ENCODE measurements at places on chromosomes 6 and 20.

- DNase-seq = no peak
These were observed 275.2 kb upstream of the CNR1 start for GRCh38 chr6:88441346-88441745.

GRCh38 chr20:57383447-57384347, 7.5 kb upstream of the RBM38 start:
- no peak for DNase-seq

GRCh38 chr6:35485402-35485877, 11.4 kb downstream of the TEAD3 start:
- DNase-seq = no peak

DNA sequence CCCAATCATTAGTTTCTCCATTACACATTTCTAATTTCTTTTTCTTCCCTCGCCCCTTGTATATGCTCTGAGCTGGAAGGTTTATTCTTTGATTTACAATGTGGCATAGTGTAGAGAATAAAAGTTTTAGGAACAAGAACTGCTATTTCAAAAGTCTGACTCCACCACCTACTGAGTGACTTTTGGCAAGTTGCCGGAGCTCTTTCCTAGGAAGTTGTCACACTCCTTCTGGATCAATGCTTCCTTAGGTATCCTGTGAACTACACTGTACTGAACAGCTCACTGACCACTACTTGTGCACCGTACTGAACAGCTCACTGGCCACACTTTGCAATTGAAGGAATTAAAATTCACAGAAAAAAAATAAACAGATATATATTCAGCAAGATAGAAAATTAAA, 458.2 kb downstream of the FRK start:
- DNase-seq = no peak

DNA sequence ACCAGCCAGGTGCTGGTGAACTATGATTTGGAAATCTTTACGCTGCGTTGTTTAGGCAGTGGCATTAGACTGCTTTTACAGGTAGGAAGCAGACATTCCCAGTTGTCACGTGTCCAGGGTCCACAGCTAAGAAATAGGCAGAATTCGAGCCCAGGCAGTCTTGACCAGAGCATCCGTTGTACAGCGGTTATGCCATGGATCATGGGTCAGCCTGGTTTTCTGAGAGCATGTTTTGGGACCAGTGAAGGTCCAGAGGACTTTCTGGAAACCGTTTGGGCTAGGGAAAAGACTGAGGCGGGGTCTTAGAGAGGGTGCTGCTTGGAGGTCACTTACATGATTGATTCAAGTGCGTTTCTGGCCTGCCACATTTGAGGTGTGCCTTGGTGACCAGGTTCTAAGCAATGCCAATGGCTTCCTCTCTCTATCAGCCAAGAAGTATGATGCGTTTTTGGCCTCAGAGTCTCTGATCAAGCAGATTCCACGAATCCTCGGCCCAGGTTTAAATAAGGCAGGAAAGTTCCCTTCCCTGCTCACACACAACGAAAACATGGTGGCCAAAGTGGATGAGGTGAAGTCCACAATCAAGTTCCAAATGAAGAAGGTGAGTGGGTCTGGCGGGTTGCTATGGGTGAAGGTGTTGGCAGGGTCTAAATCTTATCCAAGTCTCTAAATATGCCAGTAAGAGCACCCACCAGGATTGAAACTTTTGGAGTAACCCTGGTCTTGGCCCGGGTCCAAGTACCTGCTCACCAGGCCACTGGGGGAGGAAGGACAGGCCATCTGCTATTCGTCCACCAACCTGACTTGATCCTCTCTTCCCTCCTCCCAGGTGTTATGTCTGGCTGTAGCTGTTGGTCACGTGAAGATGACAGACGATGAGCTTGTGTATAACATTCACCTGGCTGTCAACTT, 1.8 kb downstream of the RPL10A start:
- DNase-seq = no peak

DNA sequence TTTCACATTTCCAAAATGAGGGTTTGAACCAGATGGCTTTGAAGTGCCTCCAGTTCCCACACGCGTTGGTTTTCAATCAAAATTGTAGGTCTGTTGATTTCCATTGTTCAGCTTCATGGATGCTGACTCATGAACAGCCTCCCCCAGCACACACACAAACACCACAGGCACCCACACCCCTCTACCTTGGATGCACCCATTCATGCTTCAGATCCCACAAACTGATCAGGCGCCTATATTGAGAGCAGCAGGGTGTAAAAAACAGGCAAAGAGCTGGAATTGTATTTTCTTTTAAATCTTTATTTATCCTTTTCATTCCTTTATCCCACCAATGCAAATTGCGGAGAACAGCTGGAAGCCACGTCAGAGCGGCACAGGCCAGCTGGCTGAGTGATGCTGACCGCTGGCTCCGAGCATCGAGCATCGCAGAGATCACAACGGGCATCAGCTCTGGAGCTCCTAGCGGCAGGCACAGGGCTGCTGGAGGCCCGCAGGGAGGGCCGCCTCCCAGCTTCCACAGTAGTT, 29.3 kb upstream of the TBC1D7 start:
- DNase-seq = no peak

GRCh38 chr6:11536795-11537194, 754 bp upstream of the TMEM170B start:
- DNase-seq = no peak

DNA sequence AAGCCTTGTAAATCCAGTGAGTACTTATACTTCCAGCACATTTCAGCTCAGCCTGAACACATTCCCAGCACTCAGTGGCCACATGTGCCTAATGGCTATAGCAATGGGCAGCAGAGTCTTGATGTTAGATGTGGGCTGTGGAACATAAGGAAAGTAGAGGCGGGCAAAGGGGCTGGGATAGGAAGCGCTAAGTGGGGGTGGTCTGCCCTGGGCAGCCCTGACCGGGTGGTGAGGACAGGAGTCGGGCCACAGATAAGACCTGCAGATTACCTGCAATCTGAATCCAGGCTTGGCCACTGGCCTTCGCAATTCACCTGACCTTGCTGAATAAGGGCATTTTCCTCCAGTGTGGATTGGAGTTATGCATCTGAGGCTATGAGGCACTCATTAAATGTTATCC, 11.1 kb upstream of the HMGA1 start:
- no peak for DNase-seq

GRCh38 chr20:276620-277495, 13.7 kb downstream of the C20orf96 start:
- peak; percentile 77 for DNase-seq

GRCh38 chr6:154039231-154039842, at the start of gene OPRM1:
TSS of gene OPRM1 (plus strand) at chr6:154039240. CDS start at chr6:154039545, 305 bp downstream.
- no peak for DNase-seq

- no peak for DNase-seq
These were observed 325.6 kb upstream of the RUNX2 start for GRCh38 chr6:45002390-45003105.

DNA sequence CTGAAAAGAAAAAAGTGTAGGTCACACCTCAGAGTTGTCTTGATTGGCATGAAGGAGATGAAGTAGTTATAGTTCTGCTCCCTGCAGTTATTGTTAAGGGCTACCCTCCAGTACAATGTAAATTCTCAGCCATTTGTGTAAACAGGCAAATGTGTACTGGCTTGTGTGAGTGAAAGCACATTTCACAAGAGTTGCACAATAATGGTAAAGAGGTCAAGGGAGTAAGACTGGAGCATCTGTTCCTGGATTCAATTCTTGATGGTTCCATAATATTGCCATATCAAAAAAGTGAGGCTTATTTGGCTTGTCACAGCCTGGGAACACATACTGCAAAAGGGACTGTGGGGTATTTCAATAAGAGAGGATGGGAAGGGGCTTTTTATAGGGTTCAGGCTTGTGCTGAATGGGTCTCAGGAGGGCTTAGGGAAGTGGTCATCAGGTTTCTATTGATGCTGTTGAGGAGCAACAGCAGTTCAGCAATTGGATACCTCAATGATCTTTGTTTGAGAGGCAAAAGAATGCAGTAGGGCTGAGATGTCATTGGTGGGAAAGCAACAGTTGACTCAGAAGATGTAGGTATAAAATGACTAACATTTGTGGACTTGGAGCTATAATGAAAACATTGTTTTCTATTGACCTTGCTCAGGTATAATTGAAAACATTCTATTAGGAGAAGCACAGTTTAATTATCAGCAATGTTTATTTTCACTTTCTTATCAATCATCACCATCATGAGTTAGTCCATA, 402.6 kb downstream of the BCKDHB start:
- no peak for DNase-seq

DNA sequence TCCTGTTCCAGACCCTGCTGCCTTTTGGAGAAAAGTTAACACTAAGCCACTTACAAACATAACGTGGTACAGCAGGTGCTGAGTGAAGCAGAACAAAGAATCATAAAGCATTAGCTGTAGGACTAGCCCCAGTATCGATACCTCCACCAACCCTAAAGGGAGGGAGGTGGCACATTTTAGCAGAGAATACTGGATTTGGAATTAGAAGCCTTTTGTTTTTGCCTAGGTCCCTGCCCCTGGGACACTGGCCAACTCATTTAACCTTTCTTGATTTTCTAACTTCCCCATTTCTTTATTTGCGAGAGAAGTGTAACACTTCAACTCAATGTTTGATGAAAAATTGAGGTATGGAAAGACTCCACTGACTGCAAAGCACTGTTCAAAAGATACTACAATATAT, 93.5 kb downstream of the B3GAT2 start:
- no peak for DNase-seq

- DNase-seq = no peak
These were observed 21.6 kb downstream of the LY86 start for GRCh38 chr6:6610031-6610591.

- DNase-seq = no peak
These were observed 90.5 kb downstream of the SAMD3 start for GRCh38 chr6:130132286-130132701.

DNA sequence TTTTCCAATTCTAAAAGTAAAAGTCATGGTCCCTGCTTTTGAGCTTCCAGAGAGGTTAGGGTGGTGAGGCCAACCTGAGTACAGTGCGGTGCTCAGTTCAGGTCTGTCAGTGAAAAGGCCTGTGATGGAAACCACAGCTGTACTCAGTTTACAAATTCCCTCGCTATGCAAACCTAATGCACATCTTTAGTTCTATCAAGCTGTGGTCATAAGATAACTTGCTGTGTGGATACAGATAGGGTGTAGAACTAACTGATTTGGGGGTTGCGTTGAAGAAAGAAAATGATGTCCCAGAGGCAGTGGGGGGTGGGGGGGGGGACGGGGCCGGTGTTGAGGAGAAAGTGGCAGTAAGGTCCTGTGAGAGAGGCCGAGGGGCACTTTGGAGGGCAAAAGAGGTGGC, 22.8 kb upstream of the MBOAT1 start:
- DNase-seq = no peak

GRCh38 chr6:5984150-5985089, 22.3 kb downstream of the NRN1 start:
- no peak for DNase-seq

DNA sequence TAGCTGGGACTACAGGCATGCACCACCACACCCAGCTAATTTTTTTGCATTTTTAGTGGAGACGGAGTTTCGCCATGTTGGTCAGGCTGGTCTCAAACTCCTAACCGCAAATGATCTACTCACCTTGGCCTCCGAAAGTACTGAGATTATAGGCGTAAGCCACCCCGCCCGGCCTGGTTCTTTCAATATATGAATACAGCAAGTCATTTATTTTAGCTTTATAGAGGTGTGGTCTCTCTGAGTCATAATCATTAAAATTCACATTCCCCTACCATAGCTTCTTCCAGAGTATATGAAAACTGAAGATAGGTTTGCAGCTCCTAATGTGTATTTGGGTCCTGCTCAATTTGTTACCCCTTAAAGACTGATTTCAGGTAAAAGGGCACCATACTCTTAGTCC, 88.5 kb upstream of the FAM8A1 start:
- no peak for DNase-seq

DNA sequence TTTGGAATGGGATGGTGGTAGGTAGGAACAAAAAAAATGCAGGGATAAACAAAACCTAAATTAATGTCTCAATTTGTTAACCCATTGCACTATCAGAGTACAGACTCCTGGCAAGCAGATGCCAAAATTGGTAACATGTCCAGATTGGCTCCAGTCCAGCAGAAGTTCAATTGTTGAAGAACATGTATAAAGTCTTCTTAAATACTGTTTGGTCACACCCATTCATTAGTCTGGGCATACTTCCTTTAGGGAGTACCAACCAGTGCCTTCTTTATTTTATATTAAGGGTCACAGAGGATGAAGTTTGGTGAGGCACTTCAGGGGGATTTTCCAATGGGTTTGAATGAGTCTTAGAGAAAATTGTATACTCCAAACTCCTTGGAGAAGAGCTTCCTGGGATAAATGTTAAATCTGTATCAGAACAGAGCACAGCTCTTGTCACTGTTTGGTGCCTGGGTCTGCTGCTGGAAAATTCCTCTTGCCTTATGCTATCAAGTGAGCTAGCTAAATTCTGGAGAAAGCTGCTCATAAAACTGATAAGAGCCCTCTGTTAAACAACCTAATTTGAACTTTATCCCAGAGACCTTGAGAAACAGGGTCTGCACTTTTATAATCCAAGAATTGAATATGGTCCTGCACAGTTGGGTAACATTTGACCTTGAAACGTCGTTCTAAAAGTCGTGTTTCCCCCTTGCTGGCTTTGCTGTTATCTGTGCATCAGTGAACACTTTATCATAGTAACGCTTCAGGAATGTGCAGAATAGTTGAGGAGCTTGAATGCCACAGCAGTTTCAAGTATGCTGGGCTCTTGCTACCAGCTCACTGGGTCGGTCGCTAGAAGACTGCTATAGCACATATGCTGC, 334.1 kb upstream of the CITED2 start:
- no peak for DNase-seq

- DNase-seq = peak; percentile 67
These were observed 213.2 kb downstream of the ERMARD start for GRCh38 chr6:169964486-169965180.

GRCh38 chr20:57078116-57078515, 188.3 kb downstream of the BMP7 start:
- no peak for DNase-seq

- no peak for DNase-seq
These were observed 1.7 kb downstream of the JAG1 start for GRCh38 chr20:10671919-10672623.

DNA sequence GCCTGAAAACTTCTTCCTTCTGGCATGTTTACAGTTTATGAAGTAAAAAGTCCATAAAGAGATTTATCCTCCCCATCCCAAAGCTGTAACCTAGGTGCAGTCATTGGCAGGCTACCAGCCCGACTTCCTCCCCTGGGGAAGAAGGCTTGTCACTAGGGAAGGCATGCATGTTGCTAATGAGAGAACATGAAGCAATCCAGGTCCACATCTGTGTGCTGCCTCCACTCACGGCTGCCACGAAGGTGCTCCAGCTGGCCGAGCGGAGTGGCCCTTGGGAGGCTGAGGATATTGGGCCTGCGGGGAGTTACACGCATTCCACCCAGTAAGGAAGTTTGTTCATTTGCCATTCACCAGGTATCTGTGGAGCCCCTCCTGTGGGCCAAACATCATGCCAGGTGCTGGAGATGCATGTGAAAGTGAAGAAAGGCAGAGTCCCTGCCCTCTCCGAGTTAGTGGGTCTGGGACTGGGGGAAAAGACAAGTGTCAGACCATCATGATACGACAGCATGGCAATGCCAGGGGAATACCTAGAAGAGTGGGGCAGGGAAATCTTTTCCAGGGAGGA, 257.0 kb downstream of the NRN1 start:
- no peak for DNase-seq

GRCh38 chr6:157096105-157096504, 227.2 kb downstream of the TMEM242 start:
- DNase-seq = no peak

- no peak for DNase-seq
These were observed 298.8 kb upstream of the MAP3K7 start for GRCh38 chr6:90885611-90886056.

- DNase-seq = no peak
These were observed 12.5 kb downstream of the UCKL1 start for GRCh38 chr20:63943808-63944077.
